MM.1S (cell line): ENCODE measurements at places on chromosomes 7 and 10.

- H3K4me3 ChIP-seq: no peak overlapping the region
- no peaks in the 10 kb centered on the region for H3K27me3 ChIP-seq
- H3K27ac ChIP-seq: no peak overlapping the region
- peaks cover 5% of the 10 kb centered on the region; the same call in 1 of the 2 replicates for H3K4me1 ChIP-seq
- peak; percentile 55 for DNase-seq
- H3K36me3 ChIP-seq: no peaks in the 10 kb centered on the region
These were observed 78.3 kb downstream of the ATRNL1 start for GRCh38 chr10:115171392-115171960.

- no peaks in the 10 kb centered on the region for H3K4me1 ChIP-seq
- H3K27ac ChIP-seq: no peak overlapping the region
- DNase-seq: no peak
- no peak overlapping the region for H3K4me3 ChIP-seq
- peaks cover 3% of the 10 kb centered on the region; the same call in 1 of the 2 replicates for H3K36me3 ChIP-seq
These were observed 63.9 kb downstream of the IKZF1 start for GRCh38 chr7:50368366-50368765.

DNA sequence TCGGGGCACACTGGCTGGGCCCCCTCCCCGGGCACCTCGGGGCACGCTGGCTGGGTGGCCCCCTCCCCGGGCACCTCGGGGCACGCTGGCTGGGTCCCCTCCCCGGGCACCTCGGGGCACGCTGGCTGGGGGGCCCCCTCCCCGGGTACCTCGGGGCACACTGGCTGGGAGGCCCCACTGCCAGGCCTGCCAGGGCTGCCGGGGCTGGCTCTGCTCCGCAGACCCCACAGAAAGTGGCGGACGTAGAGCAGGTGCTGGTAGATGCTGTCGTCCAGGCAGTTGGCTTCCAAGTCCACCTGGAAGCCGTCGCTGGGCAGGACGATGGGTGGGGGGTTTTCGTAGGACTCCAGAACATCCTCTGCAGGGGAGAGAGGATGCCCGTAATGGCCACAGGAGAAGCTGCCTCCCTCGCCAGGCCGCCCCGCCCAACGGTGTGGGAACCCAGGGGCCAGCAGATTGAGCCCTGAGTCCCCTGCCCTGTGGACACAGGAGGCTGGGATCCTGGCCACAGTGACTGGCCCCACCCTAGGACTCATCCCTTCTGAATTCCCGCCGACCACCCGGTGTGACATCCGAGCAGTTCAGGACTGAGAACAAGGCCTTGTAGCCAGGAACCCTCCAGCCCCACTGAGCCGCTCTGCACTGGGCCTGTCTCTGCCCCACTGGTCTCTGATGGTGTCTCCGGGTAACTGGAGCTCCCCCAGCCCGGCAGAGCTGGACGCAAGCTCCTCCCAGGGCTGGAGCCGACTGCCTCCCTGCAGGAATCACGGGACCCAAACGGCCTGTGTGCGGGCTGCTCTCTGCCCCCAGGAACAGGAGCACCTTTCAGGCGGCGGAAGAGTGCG lies 28.2 kb downstream of the AP5Z1 start:
- no peaks in the 10 kb centered on the region for H3K36me3 ChIP-seq
- H3K27me3 ChIP-seq: peaks cover 39% of the 10 kb centered on the region
- H3K4me1 ChIP-seq: no peaks in the 10 kb centered on the region
- no peak overlapping the region for H3K4me3 ChIP-seq
- no peak overlapping the region for H3K27ac ChIP-seq
- no peak for DNase-seq

DNA sequence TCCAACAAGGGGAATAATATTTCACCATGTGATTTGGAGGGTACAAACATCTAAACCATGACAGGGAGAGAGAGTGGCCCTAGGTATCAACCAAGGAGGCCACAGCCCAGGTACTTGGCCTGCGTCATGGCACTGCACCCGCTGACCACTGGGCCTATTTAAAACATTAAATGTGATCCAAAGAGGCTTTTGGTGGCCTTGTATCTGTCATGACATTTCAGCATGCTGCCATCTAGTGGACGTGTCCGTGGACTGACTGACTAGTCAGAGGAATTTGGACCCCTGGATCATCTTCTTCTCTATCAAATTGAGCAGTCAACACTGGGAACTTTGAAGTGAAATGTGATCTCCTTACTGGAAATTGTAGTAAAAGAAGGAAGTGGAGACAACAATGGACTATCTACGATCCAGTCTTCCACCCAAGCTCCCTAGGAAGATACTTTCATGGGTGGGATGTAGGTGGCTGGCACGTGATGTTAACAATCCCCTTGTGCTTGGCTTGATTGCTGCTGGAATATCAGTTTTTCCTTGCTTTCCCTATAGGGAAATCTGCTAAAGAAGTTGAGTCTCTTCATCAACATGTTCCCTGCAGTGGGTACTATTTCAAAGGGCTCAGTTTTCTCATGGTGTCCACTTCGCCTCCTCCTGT lies 24.6 kb upstream of the ITGA8 start:
- no peak overlapping the region for H3K4me3 ChIP-seq
- H3K27ac ChIP-seq: no peak overlapping the region
- no peaks in the 10 kb centered on the region for H3K27me3 ChIP-seq
- DNase-seq: peak; percentile 82

- no peaks in the 10 kb centered on the region for H3K4me1 ChIP-seq
- no peak overlapping the region for H3K27ac ChIP-seq
- no peaks in the 10 kb centered on the region for H3K27me3 ChIP-seq
These were observed 43.1 kb downstream of the JAZF1 start for GRCh38 chr7:28137463-28137862.
